ENCODE measurements at places on chromosomes 5 and 9.

DNA sequence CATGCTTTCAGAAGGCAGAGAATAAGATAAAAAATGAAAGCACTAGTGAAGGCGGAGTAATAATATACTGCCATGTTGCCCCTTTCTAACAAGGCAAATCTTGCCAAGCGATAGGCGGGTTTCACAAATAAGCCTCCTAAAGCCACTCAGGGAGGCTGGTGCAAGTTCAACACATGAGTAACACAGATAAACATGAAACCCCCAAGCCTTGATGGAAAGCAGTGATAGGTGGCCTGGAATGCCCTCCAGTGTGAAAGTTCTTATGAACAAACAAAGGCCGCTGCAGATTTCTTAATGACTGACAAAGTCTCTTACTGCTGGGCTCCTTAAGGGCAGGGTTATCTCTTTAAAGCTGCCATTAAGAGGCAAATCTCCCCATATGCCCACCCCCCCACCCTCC lies 154.7 kb downstream of the ZDHHC21 start:
- DNase-seq = no peak

- DNase-seq = no peak
These were observed 325.2 kb upstream of the RPS23 start for GRCh38 chr5:82603033-82603987.

DNA sequence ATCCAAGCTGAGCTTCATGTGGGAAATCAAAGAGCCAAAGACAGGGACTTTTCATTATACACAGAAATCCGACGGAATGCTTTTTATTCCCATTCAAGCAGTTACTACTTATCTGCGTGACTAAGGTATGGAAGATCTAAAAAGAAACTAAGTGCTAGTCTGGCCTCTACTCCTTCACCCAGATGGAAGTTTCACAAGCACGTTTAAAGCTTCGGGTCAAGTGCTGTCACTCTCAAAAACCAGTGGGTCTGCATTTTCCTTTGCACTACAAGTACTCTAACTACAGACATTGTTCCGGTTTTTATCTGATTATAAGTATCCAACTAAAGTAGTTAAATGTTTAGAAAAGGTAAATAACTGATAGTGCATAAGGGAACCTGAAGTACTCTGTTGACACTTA lies 13.7 kb upstream of the MTAP start:
- no peak for DNase-seq

DNA sequence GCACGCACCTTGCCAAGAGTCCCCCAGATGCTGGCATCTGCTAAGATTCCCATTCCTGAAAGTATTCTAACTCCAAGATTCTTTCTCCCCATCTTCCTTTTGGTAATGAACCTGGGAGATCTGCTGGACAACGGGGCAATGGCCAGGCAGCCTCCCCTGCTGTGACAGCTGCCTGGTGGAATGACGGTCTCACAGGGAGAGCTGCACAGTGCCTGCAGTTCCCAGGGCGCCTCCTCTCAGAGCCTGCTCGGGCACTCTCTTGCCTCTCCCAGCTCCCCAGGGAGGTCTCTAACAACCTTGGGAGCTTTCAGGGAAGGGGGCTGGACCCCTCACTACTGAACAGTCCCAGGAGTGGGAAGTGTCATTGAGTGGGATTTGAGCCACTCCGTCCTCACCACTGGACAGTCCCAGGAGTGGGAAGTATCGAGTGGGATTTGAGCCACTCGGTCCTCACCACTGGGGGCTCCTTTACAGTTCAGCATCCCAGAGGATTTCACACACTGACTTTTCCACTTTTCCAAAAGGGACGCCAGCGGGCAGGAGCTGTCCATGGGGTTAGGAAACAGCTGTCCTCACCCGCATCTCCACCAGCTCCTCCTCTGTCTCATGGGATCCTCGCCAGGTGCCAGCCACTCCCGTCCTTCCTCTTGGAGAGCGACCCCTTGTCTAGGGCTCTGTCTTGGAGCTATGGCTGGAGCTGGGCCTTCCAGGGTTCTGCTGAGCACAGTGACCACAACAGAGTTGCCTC lies 65.7 kb downstream of the ADAMTS2 start:
- DNase-seq = no peak

- no peak for DNase-seq
These were observed 230 bp downstream of the SLC44A1 start for GRCh38 chr9:105244734-105245028.

GRCh38 chr9:14993061-14993800 lies 83.0 kb upstream of the FREM1 start:
- peak; percentile 88 for DNase-seq

GRCh38 chr9:14779566-14780022 lies 57.1 kb upstream of the CER1 start:
- DNase-seq = no peak

DNA sequence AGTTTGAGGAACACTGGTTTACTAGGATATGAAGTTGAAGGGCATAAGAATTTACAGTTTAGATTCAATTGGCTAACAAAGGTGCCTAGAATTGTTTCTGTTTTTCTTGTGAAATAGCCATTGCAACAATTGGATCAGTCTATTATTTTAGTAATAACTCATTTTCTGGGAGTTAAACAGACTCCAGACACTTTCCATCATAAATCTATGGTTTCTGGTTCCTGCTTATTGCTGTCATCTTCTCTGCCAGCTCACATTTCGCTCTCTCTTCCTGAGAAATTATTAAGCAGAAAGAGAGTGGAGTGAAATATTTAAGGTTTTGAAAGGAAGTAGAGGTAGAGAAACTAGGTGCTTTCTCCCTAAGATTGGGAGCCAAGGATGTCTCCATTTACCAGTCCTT lies 165.1 kb upstream of the PRR16 start:
- DNase-seq = no peak

DNA sequence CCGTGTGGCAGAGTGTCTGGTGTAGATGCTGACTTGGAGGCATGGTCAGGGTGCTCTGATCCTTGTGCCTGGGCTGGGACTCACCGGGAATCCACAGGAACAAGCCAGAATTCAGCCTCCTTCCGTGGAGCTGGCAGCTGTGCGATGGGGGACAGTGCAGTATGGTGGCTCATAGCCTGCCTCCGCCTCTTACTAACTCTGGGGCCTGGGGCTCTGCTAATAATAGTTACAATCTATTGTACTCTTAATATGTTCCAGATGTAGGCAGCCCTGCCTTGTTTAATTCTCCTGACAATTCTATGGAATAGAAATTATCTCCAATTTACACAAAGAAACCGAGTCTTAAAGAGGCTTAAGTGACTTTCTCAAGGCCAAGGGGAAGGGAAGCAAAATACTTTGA lies 77.6 kb downstream of the PCDH1 start:
- no peak for DNase-seq

DNA sequence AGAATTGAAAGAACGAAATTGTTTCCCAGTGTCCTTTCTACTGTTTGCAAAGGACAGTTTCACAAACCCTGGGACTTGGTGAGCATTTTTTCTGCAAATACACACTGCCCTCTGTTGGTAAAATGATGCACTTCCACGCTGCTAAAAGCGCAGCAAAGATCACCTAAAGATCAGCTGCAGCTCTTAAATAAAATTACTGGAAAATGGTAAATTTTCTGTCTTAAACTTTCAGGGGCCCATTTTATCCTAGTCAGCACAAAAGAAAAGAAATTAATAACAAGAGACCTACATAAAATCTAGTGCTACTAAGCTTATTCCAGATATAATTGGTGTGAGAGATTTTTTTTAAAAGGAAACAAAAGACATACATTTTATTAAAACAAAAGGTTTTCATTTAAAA lies 566.0 kb downstream of the CAAP1 start:
- DNase-seq = peak; percentile 11

GRCh38 chr5:128774605-128775004 lies 190.7 kb upstream of the SLC27A6 start:
- no peak for DNase-seq

DNA sequence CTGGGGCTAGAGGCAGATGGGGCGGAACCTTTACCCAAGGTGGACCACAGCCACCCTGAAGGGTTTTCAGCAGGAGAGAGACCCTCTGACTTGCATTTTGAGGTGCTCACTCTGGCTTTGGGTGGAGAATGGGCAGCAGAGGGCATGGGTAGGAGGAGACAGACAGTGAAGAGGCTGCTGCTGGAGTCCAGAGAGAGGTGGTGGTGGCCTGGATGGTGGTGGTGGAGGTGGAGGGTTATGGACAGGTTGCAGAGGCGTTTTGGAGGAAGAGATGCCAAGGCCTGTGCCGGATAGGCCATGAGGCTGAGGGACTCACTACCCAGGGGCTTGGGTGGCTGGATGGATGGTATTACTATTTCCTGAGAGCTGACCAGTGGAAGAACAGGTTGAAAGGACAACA lies 46.1 kb upstream of the CDKN2AIPNL start:
- DNase-seq = no peak

DNA sequence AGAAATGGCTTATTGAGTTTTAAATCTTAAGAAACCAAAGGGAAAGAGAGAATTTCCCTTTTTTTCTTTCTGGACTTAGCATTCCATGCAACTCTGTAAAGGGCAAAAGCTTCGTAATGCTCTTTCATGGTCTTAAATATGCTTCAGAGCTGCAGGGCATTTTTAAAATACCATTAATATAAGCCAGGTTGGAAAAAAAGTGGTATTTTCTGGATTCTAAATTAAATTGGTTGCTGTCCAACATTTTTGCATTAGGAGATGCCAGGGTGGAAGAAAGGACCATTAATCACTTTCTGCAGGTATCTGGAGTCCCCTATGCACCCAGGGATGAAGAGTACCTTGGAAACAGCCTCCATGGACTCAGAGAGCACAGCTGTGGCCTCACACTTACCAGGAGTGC lies 215.1 kb upstream of the DAPK1 start:
- no peak for DNase-seq

DNA sequence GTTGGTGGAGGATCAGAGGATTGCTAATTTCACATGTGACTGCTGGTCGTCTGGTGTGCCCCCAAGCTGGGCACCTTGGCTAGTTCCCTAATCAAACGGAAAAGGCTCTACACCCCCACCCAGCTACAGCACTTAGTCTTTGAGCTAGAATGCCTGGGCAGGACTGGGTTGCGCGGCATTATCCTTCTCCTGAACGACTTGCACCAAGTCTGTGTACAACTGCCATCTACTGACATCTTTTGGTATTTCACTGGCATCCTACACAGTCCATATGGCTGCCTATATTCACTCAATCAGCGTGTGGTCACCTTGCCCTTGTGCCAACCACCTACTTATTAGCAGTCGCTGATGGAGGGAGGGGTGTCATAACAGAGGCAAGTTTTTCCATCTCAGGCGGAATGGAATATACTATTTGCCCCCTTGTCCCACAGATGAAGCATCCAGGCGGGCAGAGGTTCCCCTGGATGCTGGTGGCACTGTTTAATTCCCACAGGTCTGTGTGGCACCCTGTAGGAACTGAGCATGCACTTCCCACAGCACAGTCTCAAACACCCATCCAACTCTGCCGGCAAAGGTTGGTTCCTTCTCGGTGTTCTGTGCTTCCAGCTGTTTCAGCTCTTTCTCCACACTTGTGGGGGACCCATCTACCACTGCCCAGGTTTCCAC lies 150.1 kb downstream of the OSTF1 start:
- DNase-seq = peak; percentile 35

GRCh38 chr5:108528655-108529054 lies 146.8 kb upstream of the FBXL17 start:
- no peak for DNase-seq

- DNase-seq = no peak
These were observed 60.2 kb downstream of the NEURL1B start for GRCh38 chr5:172701291-172701656.

DNA sequence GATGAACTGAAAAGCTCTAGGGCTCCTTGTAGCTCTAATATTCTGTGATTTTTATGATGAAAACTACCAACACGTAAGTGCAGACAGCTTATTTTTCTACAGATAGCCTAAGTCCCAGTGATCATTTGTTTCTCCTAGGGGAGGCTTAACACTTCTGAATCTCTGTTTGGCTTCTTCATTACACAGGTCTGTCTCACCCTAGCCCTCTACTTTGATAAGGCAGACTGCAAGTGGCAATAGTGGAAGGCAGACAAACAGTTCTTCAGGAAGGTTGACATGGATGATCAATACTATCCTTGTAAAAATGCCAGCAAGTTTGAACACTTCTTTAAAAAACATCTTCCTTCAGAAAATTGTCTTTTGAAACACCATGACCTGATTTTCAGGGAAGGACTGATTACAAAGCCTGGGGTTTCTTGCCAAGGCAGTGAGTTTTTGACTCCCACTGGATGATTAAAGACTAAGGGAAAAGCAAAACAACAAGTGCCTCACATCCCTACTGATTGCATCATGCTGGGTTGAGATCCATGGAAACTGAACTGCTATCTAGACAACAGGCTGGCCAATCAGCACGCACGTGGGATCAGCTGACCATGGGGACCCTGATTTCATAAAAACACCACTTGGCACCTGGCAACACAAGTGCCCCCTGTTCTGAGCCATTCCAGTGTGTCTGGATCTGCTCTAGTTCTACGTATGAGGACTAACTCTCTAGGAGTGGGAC lies 212.2 kb downstream of the SMARCA2 start:
- no peak for DNase-seq

DNA sequence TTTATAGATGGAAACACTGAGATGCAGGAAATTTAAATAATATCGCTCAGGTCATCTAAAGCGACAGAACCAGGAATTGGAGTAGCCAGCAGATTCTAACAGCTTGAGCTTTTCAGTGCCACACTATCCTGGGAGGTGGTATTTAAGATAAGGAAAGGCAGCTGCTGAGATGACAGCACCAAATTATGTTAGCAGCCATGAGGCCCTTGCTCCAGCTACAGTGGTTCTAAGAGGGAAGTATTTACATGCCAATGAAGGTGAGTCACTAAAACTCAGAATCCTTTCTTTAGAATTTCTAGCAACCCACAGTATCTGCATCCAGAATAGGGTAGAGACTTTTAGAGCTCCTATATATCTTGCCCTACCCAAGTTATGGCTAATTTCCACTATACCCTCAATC lies 127.0 kb upstream of the VLDLR start:
- no peak for DNase-seq

GRCh38 chr5:165127941-165128340 lies 1622.5 kb downstream of the MAT2B start:
- no peak for DNase-seq

DNA sequence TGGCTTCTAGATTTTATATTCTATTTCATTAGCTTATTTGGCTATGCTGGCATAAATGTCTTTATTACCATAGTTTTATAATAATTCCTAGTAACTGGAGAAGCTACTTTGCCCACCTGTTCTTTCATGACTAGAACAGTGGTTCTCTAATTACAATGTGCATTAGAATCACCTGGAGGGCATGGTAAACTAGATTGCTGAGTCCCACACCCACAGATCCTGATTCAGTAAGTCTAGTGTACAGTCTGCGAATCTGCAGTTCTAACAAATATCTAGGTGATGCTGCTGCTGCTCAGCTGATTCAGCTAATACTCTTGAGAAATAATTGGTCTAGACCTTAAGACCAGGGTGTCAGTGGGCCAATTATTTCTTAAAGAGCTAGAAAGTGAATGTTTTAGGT lies 35.5 kb downstream of the RNF38 start:
- DNase-seq = no peak

DNA sequence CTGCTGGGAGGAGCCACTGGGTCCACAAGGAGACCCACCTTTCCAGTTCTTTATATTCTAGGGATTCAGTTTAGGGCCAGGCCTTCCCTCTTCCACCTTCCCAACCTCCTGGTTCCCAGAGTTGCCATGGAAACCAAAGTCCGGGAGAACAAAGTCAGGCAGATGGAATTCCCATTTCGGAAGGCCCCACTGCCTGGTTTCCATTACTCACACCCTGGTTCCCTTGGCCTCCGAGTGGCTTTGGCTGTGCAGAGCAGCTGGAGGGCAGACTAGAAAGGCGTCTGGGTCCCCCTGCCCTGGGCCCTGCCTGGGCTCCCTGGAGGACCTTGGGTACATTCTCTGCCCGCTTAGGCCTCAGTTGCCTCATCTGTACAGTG lies 136.1 kb downstream of the RGS3 start:
- no peak for DNase-seq

Measured in NCI-H526 treated with DMSO at 0.1 percent for 48 hours (cell line).